ENCODE measurements at places on chromosomes 13 and 19. TPM values are rescaled to one million over a fixed set of nuclear protein-coding genes. Genes with fewer than 3 reads are reported as not detected.

Gene ZNF575
- total RNA-seq = not detected

Gene LGI4
- total RNA-seq = 0.86 TPM

Gene GRIK5
- total RNA-seq = not detected

Gene RNF17
- not detected for total RNA-seq

Gene KL
- total RNA-seq = 0.25 TPM

Gene MYH14
- total RNA-seq = not detected

Gene RNASEH2A
- 8.2 TPM for total RNA-seq

Gene ONECUT3
- not detected for total RNA-seq

Gene SOHLH2
- not detected for total RNA-seq

Gene CYP4F12
- total RNA-seq = not detected

Gene OVOL3
- not detected for total RNA-seq

Gene IZUMO2
- not detected for total RNA-seq

Gene CYP4F8
- total RNA-seq = not detected

Gene KLK3
- not detected for total RNA-seq

Gene PRR19
- not detected for total RNA-seq

Gene ZNF552
- 2.9 TPM for total RNA-seq

DNA sequence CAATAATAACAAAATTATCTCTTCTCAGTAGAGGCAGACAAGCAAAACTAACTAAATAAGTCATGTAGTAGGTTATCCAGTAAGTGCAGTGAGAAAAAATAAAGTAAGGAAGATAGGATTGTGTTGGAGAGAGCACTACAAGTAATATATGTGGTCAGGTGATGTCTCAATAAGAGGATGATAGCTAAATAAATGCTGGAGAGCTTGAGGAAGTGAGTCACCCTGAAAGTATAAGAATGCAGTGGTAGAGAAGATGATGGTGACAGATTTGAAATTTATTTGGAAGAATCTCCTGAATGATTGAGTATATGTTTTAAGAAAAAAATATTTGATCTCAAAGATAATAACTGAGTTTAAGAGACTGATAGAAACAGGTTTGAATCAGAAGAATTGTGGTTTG is 152.2 kb upstream of the PRR20A start:
- DNase-seq = no peak

DNA sequence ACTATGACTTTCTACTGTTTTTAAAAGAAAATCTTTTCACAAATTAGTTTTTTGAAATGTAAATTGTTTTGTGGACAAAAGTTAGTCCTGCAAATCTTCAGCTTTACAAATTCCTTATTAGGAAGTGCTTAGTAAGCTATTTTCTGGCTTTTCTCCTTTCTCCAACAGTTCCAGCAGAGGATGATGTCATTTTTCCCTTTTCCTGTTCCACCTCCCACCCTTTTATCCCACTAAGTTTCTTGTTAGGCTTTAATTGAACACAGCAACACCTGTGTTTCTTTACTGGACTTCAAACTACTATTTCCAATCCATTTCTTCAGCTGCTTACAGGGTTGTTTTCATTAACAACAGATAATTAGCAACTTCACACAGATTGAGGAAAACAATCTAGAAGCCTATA is 389.2 kb downstream of the NDFIP2 start:
- DNase-seq = peak; percentile 28

GRCh38 chr13:105960326-105960725 is 575.1 kb downstream of the EFNB2 start:
- no peak for DNase-seq

- DNase-seq = no peak
These were observed 23.4 kb upstream of the TBC1D4 start for GRCh38 chr13:75505327-75505726.

- no peak for DNase-seq
These were observed 144.1 kb upstream of the TMTC4 start for GRCh38 chr13:100818711-100819110.

DNA sequence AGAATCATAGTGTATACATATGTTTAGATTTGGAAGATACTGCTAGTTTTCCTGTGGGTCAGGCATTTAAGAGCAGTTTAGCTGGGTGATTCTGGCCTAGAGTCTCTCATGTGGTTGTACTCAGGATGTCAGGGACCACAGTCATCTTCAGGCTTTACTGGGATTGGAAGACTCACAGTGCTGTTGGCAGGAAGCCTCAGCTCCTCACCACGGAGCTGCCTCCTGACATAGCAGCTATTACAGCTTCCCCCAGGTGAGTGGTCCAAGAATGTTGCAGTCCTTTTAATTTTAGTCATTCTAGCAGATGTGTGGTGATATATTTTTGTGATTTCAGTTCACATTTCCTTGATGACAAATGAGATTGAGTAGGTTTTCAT is 16.9 kb upstream of the GPR18 start:
- peak; percentile 88 for DNase-seq

- no peak for DNase-seq
These were observed 7.0 kb upstream of the LRP3 start for GRCh38 chr19:33187183-33187540.

- DNase-seq = no peak
These were observed 1596.3 kb downstream of the PCDH9 start for GRCh38 chr13:65633806-65634205.

GRCh38 chr13:40269086-40269485 is 397.4 kb downstream of the FOXO1 start:
- no peak for DNase-seq

GRCh38 chr13:45073809-45074208 is 46.5 kb upstream of the GTF2F2 start:
- no peak for DNase-seq

GRCh38 chr13:32117701-32118100 is 86.1 kb downstream of the FRY start:
- no peak for DNase-seq

- DNase-seq = no peak
These were observed 13.3 kb downstream of the PDX1 start for GRCh38 chr13:27933118-27933517.

- no peak for DNase-seq
These were observed 10.2 kb downstream of the LCP1 start for GRCh38 chr13:46171739-46172138.

DNA sequence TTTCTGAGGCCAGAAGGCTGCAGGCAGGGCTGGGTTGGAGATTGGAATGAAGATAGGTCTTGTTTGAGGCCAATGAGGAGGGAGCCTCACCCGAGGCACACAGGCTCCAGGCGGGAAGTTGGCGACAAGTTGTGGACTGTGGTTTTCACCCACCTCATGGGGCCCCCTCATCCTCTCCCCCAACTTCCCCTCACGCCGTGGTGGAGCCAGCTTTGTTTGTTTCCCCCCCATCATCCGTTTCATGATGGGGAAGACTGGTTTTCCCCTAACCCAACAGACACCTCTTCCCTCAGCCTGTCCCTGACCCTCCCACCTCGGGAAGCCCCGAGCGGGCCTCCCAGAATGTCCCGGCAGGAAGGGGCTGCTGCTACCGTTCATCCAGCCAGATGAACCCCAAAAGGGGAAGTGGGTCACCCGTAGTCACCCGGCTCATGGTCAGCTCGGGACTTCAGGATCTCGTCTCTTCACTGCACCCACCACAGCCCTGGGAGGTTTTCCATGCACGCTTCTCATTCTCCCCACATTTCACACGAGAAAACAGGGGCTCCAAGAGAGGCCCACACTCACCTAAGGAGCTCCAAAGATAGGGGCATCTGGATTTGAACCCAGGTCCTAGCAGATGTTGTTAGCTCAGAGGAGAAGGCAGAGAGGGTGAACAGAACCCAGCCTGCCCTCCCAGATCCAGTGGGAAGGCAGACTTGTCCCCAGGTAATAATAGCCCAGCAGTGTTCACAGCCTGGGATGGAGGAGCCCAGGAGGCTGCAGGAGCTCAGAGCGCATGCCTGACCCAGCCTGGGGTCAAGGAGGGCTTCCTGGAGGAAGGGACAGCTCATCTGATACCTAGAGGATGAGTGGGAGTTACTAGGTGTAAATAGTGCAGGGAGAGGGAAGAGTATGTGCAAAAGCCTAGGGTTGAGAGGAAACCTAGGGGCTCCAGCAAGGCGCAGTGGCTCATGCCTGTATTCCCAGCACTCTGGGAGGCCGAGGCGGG is 23.5 kb downstream of the CEACAM16 start:
- no peak for DNase-seq

- DNase-seq = no peak
These were observed 574.5 kb downstream of the UQCRFS1 start for GRCh38 chr19:28638445-28638844.

- peak; percentile 85 for DNase-seq
These were observed 10.0 kb downstream of the DPF1 start for GRCh38 chr19:38213911-38214625.

- no peak for DNase-seq
These were observed 82.7 kb downstream of the DLEU7 start for GRCh38 chr13:50760751-50761150.

GRCh38 chr19:7860714-7861618 is 13.2 kb downstream of the PRR36 start:
- no peak for DNase-seq

- DNase-seq = no peak
These were observed 41.7 kb downstream of the RYR1 start for GRCh38 chr19:38475176-38475575.

DNA sequence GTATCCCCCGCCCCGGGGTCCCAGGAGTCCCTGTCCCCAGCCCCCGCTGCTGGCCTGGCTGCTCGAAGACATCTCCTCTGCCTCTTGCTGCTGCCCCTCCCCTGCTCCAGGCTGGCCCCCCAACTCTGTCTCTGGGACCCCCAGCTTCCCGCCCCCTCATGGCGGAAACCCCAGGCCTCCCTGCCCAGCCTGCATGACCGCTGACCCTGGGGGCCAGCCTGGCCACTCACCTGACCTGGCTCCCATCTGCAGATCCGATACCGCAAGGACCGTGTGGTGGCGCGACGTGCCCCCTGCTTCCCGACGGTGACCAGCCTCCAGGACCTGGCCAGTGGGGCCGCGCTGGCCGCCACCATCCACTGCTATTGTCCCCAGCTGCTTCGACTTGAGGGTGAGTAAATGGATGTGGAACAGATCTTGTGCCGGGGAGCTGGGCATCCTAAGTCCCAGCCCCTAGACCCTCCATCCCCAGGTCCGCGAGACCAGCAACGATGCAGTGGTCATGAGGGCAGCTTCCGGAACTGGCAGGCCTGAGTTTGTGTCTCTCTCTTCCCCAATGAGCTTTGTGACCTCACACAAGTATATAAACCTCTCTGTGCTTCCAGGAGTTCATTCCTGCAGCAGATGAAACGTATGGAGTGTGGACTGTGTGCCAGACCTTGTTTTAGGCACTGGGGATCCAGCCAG is 12.4 kb downstream of the CAMSAP3 start:
- no peak for DNase-seq

GRCh38 chr13:46562152-46562551 is 9.2 kb downstream of the LRCH1 start:
- no peak for DNase-seq

DNA sequence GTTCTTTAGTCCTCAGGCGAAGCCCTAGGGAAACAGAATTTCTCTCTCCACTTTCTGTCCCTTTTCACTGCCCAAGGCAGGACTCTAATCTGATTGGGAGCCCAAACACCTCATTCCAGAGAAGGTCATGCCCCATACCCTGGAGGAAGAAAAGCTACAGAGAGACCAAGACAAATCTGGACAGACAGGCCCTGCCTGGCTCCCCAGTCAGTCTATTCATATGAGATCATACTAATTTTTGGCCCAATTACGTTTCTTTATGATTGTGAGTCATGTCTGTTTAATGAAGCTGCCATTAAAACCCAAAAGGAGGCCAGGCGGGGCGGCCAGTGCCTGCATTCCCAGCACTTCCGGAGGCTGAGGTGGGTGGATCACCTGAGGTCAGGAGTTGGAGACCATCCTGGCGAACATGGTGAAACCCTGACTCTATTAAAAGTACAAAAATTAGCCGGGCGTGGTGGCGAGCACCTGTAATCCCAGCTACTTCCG is 3.3 kb upstream of the AP3D1 start:
- peak; percentile 65 for DNase-seq

DNA sequence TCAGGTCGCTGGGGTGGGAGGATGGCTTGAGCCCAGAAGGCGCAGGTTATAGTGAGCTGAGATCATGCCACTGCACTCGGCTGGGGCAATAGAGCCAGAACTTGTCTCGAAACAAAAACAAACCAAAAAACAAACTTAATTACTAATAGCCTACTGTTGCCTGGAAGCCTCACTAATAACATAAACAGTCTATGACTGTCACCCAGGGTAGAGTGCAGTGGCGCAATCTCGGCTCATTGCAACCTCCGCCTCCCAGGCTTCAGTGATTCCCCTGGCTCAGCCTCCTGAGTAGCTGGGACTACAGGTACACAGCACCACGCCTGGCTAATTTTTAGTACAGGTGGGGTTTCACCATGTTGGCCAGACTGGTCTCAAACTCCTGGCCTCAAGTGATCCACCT is 18.0 kb downstream of the CATSPERD start:
- DNase-seq = peak; percentile 58

GRCh38 chr13:110874508-110874960 is 40.3 kb downstream of the ANKRD10 start:
- peak; percentile 86 for DNase-seq

DNA sequence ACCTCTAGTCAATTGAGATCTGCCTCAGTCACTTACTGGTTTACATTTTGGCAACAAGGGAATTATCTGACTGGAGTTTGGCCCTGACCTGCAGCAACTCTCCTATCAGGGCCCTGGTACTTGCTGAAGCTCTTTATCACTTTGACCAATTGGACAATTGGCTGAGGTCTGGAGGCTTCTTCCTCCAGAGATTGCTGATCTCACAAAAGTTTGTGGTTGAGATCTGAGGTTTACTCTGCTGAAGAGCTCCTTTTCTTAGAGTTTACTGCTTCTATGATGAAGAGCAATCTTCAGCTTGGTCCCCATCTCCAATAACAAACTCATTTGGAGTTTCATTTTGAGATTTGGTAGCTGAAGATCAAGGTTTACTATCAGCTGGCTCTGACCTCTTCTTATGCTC is 276.9 kb upstream of the SGCG start:
- no peak for DNase-seq

DNA sequence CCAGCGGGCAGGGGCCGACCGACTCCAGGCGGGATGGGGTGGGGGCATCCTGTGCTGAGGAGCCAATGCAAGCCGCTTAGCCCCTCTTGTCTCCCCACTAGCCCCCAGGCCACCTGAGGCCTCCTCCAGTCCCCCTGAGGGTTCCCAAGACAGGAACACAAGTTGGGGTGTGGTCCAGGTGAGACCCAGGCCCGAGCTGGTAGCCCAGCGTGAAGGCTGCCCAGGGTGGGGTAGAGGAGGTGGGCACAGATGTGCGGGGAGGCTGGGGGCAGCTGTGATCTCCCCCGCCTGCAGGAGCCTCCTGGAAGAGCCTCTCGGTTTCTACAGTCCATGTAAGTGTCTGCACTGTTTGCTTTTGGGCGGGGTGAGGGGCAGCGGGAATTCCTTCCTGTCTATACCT is 10.4 kb downstream of the TLE6 start:
- no peak for DNase-seq

Data from GM23248 (cell line).